ENCODE measurements at places on chromosomes 2 and 18.

- no peak for DNase-seq
These were observed 78.5 kb upstream of the HK2 start for GRCh38 chr2:74755386-74755785.

- DNase-seq, result no peak
These were observed 39.8 kb downstream of the LPIN1 start for GRCh38 chr2:11786191-11786590.

- no peak for DNase-seq
These were observed 83.6 kb upstream of the LCLAT1 start for GRCh38 chr2:30363406-30363805.

GRCh38 chr18:78352910-78353309, 626.7 kb upstream of the SALL3 start:
- DNase-seq, result no peak

- DNase-seq, result no peak
These were observed 961 bp downstream of the GPR55 start for GRCh38 chr2:230924092-230924469.

DNA sequence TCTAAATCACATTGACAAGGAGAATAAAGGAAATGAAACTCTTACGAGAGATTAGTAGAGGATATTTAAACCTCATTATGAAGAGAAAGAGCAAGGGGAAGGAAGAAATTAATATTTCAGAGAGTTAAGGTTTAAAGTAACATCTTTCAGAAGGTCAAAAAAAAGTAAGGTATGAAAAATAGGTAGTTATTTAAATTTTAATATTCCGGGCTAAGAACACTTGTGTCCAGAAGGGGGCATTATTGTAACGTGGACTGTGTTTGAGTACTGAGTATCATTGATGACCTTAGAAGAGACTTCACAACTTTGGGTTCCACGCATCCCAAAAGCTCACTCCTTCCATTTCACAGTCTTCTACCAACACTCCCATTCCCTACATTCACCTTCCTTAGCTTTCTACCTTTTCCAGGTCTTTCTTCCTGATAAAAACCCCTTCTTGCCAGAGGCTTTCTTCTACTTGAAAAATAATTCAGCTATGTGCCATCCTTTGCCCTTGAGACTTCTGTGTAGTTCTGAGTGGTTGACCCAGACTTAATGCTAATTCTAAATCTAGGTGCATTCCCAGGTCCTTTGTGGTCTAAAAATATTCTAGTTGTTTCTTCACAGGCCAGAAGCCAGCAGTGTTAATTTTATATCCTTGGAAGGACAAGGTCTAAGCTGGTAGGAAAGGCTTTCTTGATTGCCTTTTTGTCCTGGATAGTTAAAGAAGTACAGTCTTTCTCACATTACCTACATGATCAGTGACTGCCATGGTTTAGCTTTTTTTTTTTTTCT, 16.5 kb downstream of the DYNC1I2 start:
- DNase-seq, result no peak

DNA sequence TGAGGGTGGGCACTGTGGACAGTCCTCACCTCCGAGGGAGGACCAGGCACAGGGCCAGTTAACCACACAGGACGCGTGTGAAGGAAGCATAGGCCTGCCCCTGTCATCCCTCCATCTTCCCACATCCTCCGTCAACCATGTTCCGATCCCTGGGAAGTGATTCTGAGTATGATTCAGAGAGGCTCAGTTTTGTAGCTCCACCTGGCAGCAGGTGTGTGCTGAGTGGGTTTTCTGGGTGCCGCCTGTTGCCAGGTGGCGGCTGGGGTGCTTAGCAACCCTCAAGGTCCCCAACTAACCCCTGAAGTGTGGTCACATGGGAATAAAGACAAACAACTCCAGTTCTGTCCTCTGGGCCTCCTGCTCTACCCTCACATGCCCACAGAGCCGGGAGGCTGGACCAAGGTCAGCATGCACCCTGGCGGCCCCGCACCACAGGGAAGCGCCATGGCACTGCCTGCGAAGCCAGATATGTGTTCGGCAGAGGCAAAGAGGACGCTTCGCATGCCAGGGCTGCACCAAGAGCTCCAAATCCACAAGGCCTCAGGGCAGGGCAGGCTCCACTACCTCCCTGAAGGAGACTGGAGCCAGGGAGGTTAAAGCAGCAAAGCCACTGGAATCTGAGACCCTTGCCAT, 60.0 kb downstream of the ADCY3 start:
- DNase-seq, result no peak

All from left ventricle myocardium inferior (tissue), 1 donor.